Stimulated activated CD4-positive, alpha-beta T cell treated with anti-CD3 and anti-CD28 coated beads, TNF-alpha, amount 100 ng/mL, for 4 hours (primary cell): ENCODE measurements at places on chromosomes 12 and 14.

GRCh38 chr12:96198965-96199364, 4.8 kb downstream of the ELK3 start:
- no peak for DNase-seq

DNA sequence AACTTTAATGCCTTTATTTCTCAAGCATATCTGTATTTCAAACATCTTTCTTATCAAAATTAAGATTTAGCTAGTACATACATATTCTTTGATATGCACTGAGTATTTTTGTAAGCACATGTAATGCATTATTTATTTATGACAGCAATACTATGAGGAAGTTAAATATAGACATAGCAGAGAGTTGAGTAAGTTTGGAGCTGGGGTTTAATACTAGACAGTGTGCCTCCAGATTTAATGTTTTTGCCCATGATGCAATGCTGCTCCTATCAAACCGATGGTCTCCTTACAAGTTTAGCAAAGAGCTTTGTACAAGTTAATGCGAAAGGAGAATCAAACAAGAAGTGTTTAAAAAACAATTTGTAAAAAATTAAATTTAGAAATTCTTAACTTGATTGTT, 826.6 kb upstream of the MGAT4C start:
- DNase-seq: no peak

DNA sequence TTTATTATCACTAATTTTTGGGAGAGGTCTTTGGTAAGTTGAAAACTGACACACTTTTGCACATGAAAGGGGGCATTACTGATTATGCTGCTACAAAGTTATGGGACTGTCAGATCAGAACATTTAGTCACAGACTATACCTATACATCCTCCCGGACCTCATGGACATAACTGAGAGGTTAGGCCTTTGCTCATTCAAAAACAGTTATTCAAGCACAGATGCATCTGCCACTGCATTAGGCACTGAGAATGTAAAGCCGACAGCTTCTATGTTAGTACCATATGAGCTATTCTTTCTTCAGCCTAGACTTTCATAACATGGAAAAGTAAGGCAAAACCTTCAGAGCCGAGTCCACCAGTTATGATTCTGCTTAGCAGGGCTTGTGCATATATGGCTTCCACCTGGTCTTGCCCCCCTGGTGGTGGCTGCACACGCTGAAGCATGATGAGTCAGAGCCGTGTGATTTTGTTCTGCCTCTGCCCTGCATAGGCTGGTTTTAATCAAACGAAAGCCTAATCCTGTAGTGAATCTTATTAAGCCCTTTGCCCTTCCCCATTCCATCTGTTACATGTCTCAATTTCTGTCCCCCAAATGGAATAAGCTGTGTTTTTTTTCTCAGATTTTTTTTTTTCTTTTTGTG, 21.8 kb upstream of the RNU6-8 start:
- DNase-seq: no peak

- no peak for DNase-seq
Observed at GRCh38 chr14:99817331-99817730, 24.1 kb downstream of the EML1 start.

- no peak for DNase-seq
Observed at GRCh38 chr14:66139432-66139831, 346.7 kb upstream of the CCDC196 start.

DNA sequence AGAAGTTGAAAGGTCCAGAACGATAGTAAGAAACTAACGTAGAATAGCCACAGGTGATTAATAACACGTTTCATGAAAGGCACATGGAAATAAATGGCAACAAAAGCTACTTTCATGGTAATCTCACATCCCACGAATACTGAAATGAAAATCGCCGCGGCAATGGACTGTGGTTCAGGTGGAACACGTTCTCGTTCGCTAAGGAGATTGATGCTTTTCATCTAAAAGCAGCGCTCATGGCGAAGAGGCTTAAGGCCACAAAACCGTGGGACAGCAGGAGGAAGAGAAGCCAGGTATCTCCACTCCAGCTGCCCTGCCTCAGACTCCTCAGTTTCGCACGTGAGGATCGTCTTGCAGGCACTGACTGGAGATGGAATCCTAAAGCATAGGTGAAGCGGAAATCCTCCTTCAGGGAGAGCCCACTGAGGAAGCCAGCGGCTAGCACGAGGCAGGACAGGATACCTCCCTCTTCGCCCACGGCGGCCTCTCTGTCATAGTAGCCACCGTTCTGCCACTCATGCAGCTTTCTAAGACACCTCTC, 696 bp upstream of the GPHN start:
- DNase-seq: no peak

GRCh38 chr12:131535779-131536178, 175.1 kb upstream of the SFSWAP start:
- DNase-seq: no peak

DNA sequence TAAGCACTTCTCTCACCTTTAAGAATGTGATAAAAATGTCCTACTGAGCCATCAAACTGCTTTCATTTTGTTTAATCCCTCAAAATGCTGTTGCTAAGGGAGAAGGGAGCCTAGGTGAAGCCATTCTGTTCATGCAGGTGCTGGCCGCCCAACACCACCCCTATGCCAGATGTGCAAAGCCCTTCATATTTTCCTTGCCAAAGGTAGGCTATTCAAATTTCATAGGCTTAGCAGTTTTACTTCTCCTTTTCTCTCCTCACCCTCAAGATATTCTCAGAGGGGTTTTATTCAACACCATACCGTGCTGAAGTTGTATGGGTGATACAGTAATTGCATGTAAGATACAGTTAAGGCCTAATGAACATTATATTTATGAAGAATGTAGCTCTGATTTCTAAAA, 461.7 kb downstream of the GXYLT1 start:
- no peak for DNase-seq

DNA sequence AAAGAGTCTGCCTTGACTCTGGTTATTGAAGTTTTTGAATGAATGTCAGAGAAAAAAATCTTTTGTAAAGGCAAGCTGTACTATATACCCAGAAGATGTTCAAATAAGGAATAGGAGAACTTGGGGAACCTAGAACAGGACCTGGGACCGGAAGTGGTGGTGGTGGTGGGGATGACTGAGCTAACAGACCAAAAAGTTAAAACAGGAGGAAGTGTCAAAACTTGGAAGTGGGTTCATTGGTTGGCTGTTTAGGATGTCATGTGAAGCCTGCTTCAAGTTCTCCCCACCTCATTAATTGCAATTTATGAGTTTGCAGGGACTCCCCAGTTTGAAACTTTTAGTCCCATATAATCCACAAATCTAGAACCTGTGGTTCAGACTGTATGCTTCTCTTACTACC, 26.2 kb downstream of the PLXNC1 start:
- DNase-seq: no peak

DNA sequence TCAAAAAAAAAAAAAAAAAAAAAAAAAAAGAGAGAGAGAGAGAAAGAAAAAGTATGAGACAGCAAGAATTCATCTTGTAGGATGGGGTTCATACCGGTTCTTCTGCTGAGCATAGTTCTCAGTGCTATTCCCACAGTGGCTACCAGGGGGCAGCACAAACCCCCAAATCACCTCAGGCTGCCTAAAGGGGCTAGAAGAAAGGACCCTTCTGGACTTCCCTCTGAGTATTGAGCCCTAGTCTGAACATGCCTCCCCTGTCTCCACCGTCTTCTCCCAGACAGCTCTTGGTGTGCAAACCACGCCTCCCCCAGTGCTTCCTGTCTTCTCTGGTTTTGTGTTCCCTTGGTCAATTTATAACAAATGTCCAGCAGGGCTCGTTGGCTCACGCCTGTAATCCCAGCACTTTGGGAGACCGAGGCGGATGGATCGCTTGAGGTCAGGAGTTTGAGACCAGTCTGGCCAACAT, 31.3 kb upstream of the SMUG1 start:
- peak; percentile 42 for DNase-seq
